ENCODE measurements at places on chromosomes 11 and 22.

DNA sequence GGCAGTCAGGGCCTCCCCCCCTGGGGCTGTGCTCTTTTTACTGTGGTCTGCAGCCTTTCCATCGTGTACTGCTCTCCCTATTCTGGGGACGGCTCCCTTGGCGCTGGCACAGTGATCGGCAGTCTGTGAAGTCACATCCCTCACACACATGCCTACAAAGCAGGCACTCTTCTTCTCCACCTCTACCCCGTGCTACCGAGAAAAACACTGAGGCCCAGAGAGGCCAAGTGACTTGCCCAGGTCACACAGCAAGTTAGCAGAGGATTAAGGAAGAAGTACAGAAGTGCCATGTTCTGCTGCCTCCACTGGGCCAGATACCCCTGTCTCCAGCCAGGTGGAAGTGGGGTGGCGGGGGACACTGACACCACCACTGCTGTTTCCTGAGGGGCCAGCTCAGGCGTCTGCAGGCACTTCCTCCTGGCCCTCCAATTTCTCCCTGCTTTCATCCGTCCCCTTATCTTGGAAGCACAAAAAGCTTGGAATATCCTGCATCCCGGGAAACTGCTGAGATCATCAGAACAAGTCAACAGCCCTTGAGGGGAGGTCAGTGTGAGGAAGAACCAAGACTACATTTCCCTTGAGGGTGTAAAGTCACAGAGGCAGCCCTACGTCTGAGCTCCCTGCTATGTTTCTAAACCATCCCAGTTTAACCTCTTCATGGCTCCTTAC is 30.2 kb upstream of the KLHL35 start:
- DNase-seq, result no peak

DNA sequence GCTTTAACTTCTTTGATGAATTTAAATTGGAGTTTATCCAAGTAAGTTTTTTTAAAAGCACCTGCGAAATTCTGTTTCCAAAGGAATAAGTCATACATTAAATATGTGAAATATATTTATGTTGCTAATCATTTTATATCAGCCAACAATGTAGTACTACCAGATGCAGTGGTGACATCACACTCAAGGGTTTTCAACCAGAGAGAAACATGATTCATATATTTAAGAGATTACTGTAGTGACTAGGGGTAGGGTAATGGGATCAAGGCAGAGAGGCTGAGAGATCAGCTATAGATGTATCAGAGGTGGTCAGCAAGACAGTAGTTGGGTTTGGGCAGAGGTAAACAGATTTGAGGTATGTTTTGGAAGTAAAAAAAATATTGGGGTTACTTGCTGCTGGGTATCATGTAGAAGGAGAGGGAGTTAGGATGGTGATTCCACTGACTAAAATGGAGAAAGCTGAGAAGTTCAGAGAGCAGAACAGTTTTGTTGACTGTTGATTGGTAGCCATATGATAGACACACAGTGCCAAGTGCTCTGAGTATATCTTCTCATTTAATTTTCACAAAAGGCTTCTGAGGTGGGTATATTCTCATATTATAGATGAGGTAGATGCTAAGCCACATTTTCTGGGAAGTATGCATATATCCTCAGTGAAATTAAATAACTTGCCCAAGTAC is 39.4 kb downstream of the CEP57 start:
- DNase-seq, result no peak

DNA sequence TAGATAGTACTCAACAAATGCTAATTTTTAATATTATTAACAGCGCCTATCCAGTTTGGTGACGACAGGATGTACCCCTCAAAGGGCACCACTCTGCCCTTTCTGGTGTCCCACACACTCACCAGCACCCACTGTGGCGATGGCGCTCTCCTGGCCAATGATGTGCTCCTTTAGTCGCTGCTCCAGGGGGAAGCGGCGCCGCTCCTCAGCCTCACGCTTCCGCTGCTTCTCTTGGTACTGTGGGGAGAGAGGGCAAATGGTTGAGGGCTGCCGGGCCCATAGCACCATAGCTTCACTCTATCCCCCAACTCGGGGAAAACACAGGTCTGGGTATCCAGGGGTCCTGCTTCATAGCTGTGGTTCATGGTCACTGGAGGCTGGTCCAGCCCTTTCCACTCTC is 73.0 kb upstream of the PHOX2A start:
- no peak for DNase-seq

- no peak for DNase-seq
These were observed 61.3 kb downstream of the IGLL5 start for GRCh38 chr22:22948651-22949571.

GRCh38 chr11:84853841-84854497 is 773.2 kb downstream of the DLG2 start:
- no peak for DNase-seq

GRCh38 chr11:96228910-96229309 is 114.1 kb downstream of the MAML2 start:
- no peak for DNase-seq

DNA sequence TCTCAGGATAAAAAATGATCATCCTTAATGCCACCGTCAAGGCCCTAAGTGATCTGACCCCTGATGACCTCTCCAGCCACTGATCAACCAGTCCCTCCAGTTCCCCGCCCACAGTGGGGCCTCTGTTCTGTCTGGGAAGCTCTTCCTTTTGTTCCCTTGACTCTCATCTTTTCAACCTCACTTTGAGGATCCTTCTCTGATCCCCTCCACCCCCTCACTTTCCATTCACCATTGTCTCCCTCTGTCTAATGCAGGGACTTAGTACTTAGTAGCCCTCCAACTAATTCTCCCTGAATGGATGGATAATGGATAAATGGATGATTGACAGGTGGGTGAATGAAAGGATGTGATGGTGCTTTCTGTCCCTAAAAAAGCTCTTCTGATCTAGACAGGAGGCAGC is 45.6 kb downstream of the C11orf58 start:
- no peak for DNase-seq

- no peak for DNase-seq
These were observed 2.0 kb downstream of the PVALB start for GRCh38 chr22:36814801-36815200.

DNA sequence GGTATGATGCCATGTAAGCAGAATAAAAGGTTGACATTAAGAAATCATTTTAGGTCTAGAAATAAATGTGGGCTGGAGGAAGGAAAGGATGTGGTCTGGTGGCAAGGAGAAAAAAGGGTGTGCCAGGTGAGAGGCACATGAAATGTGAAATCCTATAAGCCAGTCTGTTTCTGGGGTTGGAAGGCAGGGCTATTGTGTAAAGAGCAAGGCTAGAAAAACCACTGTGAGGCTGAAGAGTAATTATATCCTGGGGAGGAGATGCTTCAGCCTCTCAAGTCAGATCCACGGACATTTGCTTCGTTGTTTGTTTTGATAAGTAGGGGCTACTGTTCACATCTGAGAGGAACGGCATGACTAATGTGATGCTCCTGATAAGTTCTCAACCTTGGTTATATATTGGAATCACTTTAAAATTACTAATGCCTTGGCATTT is 77.5 kb upstream of the CTSC start:
- DNase-seq, result peak; percentile 12

DNA sequence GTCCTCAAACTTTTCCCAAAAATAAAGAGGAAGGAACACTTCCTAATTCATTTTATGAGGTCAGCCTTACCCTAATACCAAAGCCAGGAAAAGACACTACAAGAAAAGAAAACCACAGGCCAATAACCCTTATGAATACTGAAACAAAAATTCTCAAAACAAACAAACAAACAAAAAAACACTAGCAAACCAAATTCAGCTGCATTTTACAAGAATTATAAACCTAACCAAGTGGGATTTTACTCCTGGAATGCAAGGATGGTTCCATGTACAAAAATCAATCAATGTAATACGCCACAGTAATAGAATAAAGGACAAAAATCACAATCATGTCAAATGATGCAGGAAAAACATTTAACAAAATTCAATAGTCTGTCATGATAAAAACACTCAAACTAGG is 13.3 kb downstream of the ARVCF start:
- DNase-seq, result no peak

DNA sequence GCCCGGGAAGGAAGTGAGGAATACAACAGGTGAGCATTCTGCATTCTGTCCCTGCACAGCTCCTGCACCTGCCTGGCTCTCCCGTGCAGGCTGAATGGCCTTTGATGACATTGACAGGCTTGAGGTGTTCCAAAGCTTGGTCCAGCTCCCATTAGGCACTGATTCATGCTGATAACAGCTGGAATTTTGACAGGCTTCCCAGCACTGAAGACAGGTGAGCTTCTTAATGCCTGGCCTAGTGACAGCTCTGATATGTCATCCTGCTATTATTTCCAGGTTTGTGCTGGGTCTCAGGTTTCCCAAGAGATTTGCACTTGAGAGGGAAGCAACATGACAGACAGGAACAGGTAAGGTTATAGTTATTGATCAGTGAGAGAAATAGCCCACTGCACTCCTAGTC is 58.0 kb upstream of the MTNR1B start:
- no peak for DNase-seq

GRCh38 chr22:43944670-43945430 is 10.4 kb upstream of the SAMM50 start:
- DNase-seq, result no peak

DNA sequence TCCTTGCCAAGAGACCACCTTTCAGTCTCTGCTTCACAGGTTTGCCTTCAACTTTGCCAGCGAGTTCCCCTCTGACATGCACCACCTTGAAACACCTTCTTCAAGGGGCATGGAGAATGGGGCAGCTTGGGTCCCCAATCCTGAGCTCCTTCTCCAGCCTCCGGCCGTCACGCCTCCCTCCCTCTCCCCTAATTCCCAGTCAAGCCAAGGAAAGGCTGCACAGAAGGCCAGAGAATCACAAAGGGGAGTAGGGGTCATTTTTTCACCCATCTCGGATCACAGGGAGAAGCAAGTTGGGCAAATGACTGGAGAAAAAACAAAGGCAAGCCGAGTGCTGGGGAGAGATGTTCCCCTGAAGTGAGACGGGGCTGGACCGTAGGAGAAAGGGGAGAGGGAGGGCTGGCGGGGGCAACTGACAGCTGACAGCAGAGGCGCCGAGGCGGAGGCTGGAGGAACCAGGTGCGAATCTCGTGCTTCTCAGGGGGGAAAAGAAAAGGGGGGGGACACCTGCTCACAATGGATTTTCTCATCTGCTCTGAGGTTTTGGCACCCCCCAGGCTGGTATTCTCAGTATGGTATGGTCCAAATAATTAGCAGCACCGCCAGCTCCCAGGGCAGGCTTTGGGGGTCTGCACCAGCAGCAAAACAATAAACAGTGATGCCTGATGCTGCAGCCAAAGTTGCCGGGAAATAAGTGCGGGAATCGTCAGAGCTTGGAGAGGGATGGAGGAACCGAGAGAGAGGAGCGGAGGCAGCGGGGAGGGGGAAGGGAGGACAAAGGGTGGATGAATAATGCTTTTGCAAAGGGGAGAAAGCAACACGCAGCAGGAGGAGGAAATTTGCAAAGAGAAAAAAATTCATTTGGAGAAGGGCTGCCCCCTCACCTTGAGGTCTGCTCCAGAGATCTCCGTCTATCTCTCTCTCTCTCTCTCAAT is 644 bp downstream of the YPEL4 start:
- no peak for DNase-seq

- no peak for DNase-seq
These were observed 322.7 kb upstream of the PLET1 start for GRCh38 chr11:112583261-112583893.

- DNase-seq, result no peak
These were observed 51.7 kb upstream of the PITPNB start for GRCh38 chr22:27970596-27971220.

DNA sequence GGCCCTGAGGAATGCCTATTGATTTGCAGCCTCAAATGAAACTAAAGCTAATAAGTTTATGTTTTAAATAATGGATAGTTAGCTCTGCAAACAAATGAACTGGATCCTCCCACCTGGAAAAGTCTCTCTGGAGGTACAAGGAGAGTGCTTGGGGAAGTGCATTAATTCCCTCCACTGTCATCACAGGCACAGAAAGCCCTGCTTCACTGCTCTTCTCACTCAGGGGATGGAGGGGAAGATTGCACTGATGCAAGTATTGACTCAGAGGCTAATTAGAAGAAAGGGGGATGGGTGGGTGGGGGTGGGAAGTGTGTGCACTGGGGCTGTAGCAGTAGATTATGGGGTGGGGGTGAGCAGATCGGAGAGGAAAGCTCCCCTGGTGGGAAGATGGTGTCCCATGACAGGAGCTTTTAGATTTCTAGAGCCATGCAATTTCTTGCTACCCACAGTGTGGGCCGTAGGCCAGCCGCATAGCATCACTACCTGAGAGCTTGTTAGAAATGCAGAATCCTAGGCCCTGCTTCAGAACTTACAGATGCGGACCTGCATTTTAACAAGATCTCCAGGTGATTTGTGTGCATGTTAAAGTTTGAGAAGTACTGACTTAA is 163.9 kb downstream of the HIPK3 start:
- DNase-seq, result no peak

DNA sequence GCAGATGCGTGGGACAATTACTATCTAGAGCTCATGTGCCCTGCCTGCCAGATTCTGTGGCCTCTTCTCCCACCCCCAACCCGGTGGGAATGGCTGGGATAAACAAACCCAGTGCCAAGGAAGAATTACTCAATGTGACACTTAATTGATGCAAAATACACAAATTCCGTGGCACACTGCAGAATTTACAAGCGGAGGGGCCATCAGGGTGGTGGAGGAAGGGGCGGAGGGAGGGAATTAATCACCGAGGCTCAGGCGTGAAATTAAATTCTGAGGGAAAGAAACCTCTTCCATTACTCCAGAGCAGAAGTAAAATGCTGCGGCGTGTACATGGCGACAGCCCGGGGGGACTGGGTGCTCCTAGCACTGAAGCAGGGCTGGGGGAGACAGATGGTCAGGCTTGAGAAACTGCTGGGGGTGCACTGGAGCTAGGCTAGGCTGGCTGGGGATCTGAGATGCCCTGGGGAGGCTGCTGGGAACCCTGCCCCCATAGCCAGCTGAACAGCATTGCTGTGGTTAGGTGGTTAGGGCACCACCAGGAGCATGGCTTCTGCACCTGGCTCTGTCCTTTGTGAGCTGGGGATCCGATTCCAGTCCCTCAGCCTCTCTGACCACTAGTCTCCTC is 200.6 kb downstream of the CEP164 start:
- no peak for DNase-seq

DNA sequence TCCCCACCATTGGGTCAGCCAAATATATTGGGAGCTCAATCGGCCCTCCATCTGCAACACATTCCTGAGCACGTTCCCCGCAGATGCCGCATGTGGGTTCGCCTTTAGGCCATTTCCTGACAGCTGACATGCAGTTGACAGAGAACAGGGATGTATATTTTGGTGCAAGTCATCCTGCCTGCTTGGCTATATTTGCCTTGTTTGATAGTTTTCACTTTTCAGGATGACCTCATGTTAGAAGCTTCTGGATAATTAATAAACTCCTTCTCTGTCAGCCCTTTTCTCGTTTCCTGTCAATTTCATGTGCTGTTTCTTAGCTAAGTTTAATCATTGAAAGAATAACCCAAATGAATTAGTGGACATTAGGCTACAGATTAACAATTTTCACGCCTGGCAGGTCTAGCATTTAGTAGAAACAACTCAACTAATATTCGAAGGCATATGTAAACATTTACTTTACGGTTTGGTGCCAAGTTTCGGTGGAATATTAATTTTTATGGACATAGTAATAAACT is 105.8 kb upstream of the SLC5A12 start:
- DNase-seq, result no peak

DNA sequence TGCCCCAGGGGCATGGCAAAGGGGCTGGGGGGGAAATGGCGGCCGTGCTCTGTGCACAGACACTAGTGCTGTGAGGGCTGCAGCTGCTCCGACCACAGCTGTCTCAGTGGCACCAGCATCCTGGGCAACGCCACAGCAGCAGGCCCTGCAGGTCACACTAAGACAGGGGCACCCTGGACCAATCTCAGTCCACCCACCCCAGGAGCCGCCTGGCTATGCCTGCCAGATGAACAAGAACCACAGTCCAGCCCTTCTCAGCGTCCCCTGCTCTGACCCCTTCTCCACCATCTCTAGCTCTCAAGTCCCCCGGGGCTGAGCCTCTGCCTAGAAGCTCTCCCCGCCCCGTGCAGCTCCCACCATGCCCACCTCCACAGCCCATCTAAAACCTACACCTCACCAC is 16.5 kb downstream of the TUBGCP6 start:
- DNase-seq, result no peak
